ENCODE measurements at places on chromosomes 6 and 20.

- DNase-seq, result no peak
Observed at GRCh38 chr6:51651132-51651817, 436.1 kb downstream of the PKHD1 start.

- DNase-seq, result no peak
Observed at GRCh38 chr6:157983406-157984119, 1.9 kb downstream of the SYNJ2 start.

- no peak for DNase-seq
Observed at GRCh38 chr20:47610247-47610944, 108.7 kb downstream of the NCOA3 start.

DNA sequence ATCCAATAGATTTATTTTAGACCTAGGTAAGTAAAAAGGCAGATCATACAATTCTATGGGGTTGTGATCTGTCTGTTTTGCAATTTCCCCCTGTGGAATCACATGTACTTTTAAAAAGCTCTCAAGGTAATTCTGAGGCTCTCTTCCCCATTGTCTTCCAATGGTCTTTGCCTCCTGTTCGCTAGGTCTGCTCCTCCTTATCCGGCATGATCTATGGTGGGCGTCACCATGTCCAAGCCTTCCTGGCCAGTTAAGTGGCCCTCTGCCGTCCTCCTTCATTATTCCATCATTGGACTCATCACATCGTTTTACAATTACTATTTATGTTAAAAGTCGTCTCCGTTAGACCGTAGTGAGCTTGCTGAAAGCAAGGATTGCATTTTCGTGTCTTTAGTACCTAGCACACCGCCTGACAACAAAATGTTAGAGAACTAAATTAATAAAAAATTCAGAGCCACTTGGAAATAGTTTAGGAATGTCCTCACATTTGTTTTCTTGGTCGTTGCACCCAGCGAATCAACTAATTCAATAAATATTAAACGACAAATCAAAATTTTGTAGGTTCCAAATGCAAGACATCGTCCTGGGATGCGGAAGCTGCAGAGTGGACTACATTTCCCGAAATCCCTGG lies 2.2 kb upstream of the STXBP5 start:
- DNase-seq, result peak; percentile 65

- DNase-seq, result peak; percentile 53
Observed at GRCh38 chr6:158605266-158605878, 39.2 kb downstream of the DYNLT1 start.

GRCh38 chr6:27604986-27605385 lies 132.1 kb upstream of the ZNF184 start:
- no peak for DNase-seq

DNA sequence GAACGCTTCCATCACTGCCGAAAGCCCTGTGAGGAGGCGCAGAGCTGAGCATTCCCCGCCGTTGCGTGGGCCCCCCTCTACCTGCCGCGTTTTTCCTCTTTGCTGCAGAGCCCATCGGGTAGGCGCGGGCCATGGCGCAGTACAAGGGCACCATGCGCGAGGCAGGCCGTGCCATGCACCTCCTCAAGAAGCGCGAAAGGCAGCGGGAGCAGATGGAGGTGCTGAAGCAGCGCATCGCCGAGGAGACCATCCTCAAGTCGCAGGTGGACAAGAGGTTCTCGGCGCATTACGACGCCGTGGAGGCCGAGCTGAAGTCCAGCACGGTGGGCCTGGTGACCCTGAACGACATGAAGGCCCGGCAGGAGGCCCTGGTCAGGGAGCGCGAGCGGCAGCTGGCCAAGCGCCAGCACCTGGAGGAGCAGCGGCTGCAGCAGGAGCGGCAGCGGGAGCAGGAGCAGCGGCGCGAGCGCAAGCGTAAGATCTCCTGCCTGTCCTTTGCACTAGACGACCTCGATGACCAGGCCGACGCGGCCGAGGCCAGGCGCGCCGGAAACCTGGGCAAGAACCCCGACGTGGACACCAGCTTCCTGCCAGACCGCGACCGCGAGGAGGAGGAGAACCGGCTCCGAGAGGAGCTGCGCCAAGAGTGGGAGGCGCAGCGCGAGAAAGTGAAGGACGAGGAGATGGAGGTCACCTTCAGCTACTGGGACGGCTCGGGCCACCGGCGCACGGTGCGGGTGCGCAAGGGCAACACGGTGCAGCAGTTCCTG lies 693 bp downstream of the FAM50B start:
- DNase-seq, result no peak

- no peak for DNase-seq
Observed at GRCh38 chr20:44613575-44613974, 31.2 kb downstream of the PKIG start.

DNA sequence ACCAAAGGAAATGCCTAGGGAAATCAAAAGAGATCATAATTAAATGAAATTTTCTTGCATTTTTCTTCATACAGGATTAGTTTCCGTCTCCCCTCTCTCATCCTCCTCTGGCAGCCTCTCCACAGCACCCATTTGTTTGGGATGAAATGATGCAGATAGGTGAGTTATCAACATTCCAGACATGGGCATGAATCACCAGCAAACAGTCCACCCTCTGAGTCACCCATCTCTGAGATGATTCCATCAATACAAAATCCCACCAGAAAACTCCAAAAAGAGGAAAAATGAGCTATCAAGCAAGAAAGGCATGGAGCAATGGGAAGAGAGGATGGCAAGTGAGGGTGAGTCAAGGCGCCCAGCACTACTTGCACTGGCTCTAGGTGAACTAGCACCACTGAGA lies 11.4 kb downstream of the MC3R start:
- DNase-seq, result no peak

DNA sequence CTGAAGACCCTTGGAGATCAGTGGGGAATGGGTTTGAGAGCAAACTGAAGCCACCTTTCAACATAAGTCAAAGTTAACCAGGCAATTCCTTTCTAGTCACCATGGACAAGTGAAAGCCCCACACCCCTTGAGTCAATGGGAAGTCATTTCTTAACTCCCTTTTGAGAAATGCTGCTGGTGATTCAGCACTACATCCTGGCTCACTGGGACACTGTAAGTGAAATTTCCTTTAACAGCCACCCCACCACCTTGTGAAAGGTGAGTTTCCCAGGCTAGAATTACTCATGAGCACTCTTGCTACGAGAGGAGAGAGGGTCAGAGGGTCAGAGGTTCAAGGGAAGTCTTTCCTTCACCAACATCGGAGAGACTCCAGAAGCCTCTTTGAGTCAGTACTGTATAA lies 93.3 kb upstream of the MARCKS start:
- no peak for DNase-seq

DNA sequence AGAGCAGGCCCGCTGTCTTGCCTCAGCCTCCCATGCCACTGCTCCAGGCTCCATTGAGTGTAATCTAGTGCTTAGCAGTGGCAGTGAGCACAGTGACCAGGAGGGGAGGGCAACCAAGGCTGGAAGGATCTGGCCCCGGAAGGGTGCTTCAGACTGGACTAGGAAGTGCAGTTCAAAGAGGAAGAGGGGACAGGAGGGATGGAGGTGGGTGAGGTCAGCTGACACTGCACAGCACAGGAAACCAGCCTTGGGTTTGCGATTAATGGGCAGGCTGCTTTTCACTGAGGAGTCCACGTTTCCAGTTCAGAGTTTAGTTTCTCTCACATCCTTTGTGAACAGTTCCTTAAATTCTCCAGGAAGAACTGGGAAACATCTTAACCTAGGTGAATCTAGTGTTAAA lies 46.9 kb downstream of the CDS2 start:
- DNase-seq, result no peak

- no peak for DNase-seq
Observed at GRCh38 chr6:82142524-82142923, 105.0 kb downstream of the IBTK start.

GRCh38 chr20:38931984-38932383 lies 5.8 kb downstream of the FAM83D start:
- DNase-seq, result no peak

GRCh38 chr20:25761596-25761995 lies 64.9 kb upstream of the ZNF337 start:
- DNase-seq, result no peak

GRCh38 chr6:43262000-43262779 lies 18.9 kb downstream of the TTBK1 start:
- DNase-seq, result no peak

GRCh38 chr20:43800186-43800585 lies 73.4 kb upstream of the GTSF1L start:
- DNase-seq, result no peak

GRCh38 chr20:56769921-56770600 lies 141.0 kb downstream of the TFAP2C start:
- no peak for DNase-seq

- no peak for DNase-seq
Observed at GRCh38 chr6:16623731-16624130, 137.5 kb downstream of the ATXN1 start.

- no peak for DNase-seq
Observed at GRCh38 chr6:138430361-138431145, 26.5 kb downstream of the HEBP2 start.

DNA sequence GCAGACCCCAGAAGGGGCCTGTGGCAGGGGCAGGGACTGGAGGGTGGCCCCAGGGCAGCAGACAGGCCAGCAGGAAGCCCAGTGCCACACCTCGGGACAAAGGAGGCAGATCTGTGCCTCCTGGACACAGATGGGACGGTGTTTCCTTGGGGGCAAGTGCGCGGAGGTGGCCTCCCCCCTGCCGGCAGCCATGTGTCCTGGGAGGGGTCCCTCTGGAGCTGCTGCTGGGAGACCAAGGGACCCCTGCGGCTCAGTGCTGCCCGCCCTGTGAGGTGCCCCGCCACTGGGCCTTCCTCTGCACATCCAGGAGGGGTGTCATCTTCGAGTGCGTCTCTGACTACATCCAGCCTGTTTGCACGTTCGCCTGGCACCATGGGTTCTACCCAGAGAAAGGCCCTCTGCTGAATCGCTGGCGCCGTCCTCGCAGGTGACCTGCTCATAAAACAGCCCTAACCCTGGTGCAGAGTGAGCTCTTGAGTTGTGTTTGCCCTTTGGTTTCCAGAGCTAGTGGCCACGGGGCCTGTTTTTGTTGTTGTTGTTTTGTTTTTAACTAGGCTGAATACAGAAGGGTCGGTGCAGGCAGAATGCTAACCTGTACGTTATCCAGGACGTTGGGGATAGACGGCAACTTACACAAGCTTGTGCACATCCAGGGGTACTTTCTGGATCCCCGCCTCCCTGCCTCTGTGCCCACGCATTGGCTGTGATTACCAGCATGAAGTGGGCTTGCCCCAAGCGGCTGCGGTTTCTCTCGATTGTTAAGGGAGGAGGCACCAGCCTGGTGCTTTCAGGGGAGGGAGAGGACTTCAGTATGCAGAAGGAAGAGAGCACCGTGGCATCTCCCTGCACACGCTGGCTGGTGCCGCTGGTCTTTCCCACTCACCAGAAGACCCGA lies 1.3 kb upstream of the KCNQ2 start:
- no peak for DNase-seq

DNA sequence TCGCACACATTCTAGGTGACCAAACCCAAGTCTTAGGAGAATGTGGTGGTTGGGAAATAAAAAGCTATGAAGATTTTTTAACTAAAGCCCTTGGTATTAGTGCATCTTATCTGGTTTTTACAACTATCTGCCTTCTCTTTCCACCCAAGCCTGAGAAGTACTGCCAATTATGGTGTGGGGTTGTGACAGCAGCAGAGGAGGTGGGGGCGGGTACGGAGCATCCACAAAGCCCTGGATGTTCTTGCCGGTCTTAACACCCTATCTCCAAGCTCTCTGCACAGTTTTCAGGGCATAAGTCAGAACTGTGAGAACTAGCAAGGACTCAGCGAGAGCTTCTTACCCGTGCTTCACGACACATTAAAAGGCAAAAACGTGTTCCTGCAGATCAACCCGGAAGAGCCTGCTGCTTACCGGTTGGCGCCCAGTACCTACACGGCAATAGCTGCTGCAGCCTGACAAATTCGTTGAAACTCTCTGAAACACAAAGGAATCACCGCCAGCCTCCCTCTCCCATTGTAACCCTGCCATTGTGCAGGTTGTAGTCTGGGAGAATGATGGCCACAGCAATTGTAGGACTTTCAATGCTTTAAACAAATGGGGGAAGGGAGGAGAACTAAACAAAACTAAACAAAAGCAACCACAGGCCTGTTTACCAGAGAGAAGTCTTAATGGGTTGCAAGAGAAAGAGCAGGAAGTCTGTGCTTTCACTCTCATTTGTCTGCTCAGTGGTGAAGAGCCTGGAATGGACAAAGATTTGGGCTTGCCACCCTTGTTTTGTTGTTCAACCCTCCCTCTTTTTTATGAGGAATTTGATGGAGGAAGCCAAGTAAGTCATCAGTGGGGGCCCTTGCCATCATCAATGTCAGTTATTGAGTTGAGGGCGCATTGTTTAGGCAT lies 461.0 kb upstream of the JARID2 start:
- peak; percentile 77 for DNase-seq

GRCh38 chr20:61127311-61128039 lies 124.6 kb upstream of the CDH4 start:
- DNase-seq, result no peak

- no peak for DNase-seq
Observed at GRCh38 chr6:17910189-17910588, 77.2 kb downstream of the KIF13A start.

DNA sequence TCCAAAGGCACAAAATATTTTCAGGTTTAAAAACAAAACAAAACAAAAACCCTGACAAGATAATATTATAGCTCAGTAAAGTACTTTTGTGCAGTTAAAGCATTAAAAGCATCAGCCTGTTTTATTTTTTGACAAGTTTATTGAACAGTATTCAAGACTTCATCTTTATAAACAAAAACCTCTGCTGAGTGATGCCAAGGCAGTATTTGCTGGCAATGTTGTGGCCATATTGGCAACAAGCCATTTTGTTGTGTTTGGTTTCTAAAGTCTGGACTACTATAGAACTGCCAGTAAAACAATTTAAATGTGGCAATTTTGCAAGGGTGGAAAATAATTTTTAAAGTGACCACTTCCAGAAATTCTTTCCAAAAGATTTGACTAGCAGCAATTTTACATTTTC lies 15.9 kb downstream of the CPNE1 start:
- no peak for DNase-seq

DNA sequence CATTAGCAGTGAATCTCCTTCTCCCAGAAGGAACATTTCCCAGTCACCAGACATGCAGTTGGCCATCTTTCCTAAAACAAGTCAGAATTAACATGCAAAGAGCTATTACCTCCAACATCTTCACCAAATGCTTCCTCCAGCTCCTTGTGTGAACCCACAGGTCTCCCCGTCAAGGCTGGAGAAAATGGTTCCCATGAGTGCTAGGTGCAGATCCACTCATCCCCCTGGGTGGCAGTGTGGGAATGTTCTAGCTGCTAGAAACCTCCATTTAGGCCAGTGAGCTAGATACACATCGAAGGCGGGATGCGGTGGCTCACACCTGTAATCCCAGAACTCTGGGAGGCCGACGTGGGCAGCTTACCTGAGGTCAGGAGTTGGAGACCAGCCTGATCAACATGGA lies 603.9 kb upstream of the SLC35B3 start:
- no peak for DNase-seq

DNA sequence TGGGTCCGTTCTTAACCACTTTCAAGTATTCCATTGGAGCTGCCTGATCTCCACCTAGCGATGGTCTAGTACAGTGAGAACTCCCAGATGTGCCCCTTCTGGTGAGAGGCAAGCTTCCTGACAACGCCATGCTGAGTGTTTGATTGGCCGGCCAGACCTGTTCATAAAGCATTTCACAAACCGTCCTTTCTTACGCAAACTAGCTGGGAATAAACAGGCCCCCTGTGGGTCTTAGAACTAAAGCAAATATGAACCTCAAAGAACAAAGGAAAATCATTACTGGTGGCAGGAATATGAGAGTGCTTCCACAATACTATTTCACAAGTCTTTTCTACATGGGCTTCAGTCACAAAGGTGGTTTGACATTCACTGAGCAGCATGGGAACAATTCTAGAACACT lies 15.6 kb upstream of the GCNT2 start:
- peak; percentile 84 for DNase-seq
